ENCODE measurements at places on chromosomes 7 and 10.

- DNase-seq: no peak
Measured at GRCh38 chr10:76998451-76998850, 639.2 kb downstream of the KCNMA1 start.

GRCh38 chr10:124990671-124991625 lies 49.0 kb downstream of the ZRANB1 start:
- no peak for DNase-seq

- no peak for DNase-seq
Measured at GRCh38 chr10:77687621-77688020, 50.0 kb upstream of the KCNMA1 start.

DNA sequence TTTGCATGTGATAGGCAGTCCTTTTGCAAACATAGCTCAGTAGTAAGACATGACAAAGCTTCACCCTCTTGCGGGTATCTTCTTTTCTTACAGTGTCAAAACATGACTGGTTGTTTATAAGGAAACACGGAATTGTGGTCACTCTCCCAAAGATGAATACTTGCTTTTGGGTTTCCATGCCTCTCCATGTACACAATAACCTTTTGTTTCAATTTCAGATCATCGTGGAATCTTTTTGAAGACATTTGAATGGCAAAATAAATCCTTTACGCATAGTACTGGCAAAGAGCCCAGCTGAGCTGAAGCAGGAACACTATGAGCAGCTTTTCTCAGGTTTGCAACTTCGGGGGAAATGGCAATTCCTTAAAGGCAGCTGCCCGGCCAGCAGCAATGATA lies 156.8 kb upstream of the FRMD4A start:
- no peak for DNase-seq

DNA sequence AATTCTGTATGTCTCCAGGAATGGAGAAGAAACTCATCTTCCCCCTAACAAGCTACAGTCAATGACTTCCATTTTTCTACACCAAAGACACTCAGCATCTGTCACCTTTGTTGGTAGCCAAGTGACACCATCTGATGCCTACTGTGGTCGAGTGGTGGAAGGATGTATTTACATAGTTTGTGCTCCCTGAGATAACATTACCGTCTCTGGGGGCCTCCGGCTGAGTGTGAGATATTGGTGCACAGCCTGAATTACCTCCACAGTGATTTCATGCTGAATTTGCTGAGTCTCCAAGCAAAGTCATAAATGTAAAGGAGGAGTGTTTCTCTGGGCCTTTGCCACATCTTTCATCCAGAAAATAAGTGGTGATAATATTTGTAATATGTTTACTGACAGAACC lies 114.0 kb downstream of the GRID1 start:
- DNase-seq: no peak

GRCh38 chr10:12841426-12841825 lies 160.1 kb downstream of the CCDC3 start:
- DNase-seq: no peak

DNA sequence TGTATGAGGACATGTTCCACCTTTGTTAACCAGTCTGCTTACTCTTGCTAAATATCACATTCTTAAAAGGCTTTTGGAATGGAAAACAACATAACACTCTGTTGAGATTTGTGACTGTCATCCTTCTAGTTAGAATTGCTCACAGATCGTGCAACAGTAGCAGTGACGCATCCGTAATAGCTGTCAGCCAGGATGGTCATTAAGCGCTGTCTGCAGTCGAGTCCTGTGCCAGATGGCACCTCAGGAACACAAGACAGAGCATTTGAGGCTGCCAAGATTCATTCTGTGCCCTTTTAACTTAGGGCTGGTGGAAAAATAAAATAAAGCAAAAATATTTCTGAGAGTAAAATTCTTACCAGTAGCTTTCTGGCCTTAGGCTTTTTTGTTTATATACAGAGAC lies 348.6 kb downstream of the ANKRD7 start:
- no peak for DNase-seq

- DNase-seq: no peak
Measured at GRCh38 chr7:155456738-155457543, 988 bp upstream of the EN2 start.

GRCh38 chr7:106045139-106045538 lies 67.0 kb downstream of the SYPL1 start:
- no peak for DNase-seq

DNA sequence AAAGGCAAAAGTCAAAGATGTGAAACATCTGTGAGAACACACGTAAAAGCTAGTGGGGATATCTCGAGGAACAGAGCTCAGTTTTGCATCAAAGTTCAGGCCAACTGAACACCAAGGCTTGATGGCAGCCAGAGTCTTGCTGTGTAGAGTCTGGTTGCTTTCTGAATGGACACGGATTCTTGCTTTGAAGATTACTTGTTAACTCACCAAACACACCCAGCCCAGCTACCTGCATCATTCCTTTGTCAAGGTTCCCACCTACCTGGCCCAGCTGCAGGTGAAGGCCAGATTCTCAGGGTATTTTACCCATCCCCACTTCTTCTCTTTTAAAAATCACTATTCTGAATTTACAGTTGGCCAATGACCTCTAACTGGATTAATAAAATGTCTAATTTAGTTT lies 174.4 kb upstream of the PHYHIPL start:
- no peak for DNase-seq

GRCh38 chr10:55369670-55370420 lies 568.8 kb upstream of the PCDH15 start:
- no peak for DNase-seq

DNA sequence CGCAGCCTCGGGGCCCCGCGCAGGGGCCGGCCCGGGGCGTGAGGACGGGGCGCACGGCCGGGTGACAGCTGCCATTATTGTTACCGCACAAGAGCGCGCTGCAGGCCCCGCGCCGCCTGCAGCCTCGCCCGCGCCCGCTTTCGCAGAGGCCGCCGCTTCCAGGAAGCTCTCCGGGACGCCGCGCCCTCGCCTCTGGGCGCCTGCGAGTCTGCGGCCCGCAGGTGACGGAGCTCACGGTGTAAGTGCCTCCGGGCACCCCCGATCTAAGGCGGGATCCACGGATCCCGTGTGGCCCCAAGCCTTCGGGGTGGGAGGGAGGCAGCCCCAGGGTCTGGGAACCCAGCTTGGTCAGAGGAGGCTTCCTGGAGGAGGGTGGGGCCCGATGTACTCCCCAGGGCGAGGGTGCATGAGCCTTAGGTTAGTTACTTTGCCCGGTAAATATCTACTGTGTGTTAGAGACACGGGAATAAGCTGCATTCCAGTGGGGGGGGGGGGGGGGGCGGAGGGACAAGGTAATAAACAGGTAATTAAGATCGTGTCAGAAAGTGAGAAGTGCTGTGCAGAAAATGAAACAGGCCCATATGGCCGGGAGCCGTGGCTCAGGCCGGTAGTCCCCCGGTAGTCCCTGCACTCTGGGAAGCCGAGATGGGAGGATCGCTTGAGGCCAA lies 638 bp downstream of the IQCE start:
- DNase-seq: no peak

- no peak for DNase-seq
Measured at GRCh38 chr7:76356823-76357222, 2.0 kb downstream of the YWHAG start.

DNA sequence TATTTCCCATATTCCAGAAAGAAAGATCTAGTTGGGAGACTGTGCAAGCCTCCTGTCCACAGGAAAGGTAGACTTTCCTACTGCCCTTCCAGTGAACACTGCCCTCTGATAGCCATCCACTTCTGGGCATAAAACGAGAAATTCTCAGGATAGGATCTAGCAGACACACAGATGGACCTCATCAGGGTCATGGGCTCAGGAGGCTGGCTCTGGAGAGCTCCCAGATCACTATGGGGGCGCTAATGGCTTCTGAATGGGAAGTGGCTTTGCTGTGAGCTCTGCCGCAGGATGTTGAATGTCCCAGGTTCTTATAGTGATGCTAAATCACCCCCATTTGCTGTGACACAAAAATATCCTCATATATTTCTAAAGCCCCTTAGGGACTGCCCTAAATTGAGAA lies 77.1 kb downstream of the SVIL start:
- no peak for DNase-seq

DNA sequence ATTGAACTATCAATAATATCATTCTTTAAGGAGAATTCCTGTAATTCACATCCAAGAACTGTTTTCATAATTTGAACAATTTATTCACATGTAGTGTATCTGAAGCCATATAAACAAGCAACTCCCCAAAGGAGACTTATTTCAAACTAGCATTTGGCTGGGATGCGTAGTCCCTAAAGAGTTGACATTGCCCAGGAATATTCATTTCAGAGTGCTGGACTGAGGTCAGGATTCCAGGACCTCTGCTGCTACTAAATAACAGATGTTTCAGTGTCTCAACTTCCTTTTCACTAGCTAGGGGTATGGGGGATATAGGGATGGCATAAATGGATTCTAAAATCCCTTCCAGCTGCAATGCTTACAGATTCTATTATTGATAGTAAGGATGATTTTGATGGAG lies 177.0 kb downstream of the TSPAN12 start:
- no peak for DNase-seq

DNA sequence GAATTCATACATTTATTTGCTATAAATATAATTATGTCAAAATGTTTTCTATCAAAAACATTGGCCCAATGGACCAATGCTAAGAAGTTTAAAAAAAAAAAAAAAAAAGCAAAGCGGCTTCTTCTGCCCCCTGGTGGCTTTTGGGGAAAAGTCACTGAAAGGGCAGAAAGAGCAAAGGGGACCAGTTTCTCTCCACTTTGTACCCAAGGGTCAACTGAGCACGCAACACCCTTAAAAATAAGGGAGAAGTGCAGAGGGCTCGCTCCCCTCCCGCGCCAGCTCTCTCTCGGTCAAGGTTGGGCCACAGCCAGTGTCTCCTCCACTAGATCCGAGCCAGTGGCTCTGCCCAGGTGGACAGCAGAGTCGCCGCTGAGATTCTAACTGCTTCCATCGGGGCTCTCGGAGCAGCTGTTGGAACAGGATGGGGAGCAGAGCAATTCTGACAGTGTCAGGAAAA lies 136.4 kb upstream of the FGFR2 start:
- DNase-seq: no peak

GRCh38 chr10:108791794-108792474 lies 1131.4 kb downstream of the XPNPEP1 start:
- no peak for DNase-seq

GRCh38 chr7:124412531-124412930 lies 353.1 kb downstream of the GPR37 start:
- no peak for DNase-seq

- DNase-seq: no peak
Measured at GRCh38 chr10:125263551-125263950, 103.2 kb upstream of the CTBP2 start.

DNA sequence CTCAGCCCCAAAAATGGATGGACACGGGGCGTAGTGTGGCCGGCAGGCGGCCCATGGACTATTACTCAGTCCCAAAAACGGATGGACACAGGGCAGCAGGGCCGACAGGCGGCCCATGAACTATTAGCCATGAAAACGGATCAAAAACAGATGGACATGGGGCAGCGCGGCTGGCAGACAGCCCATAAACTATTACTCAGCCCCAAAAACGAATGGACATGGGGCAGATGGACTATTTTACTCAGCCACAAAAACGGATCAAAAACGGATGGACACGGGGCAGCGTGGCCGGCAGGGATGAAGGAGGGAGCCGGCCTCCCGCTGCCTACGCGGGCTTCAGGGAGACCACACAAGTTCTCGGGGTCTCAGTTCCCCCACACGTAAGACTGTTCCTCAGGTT lies 32.9 kb downstream of the GPER1 start:
- DNase-seq: no peak

DNA sequence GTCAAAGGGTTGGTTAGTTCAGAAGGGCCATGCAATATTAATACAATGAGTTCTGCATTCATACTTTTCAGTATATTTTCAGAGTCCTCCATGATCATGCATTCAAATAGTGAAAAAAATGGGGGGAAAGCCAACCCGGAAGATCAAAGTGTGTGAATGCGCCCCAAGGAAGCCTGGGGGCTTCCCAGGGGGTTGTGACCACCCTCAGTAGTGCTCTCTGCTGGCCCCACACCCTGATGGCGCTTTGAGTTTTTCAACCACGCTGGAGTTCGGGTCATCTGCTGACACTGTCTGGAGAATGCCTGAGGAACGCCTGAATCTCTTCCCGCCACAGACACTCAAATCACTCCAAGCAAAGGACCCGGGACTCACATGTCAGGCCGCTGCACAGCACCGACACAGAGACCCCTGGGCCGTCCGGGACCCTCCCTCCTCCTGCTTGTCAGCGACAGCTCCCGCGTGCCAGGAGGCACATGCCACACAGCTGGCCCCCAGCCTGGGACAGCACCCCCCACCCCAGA lies 1.0 kb downstream of the TNS3 start:
- no peak for DNase-seq
